ENCODE measurements at places on chromosomes 6 and 20. TPM values are rescaled to one million over a fixed set of nuclear protein-coding genes. Genes with fewer than 3 reads are reported as not detected.

DNA sequence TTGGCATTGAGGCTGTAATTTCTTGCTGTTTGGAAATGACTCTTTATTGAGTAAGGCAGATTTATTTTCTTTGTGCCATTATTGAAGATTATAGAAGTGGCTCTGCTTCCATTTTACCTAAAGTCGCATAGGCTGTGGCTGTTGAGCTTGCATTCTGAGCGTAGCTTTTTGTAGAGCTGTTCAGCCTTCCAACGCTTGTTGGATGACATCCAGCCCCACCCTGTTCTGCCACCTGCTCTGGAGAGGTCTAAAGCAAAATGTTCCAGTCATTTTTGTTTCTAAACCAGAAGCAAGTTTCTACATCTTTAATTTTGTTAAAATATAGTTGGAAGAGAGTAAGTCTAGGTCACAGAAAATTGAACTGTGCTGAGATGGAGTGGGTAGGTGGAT, 24.4 kb downstream of the UST start:
- no peak overlapping the region for H3K27ac ChIP-seq
- H3K4me1 ChIP-seq, result peaks cover 4% of the 10 kb centered on the region
- no peaks in the 10 kb centered on the region for H3K36me3 ChIP-seq
- DNase-seq, result no peak

- no peaks in the 10 kb centered on the region for H3K4me1 ChIP-seq
- no peaks in the 10 kb centered on the region for H3K27me3 ChIP-seq
- no peak overlapping the region for H3K27ac ChIP-seq
- no peak overlapping the region for H3K4me3 ChIP-seq
- H3K36me3 ChIP-seq, result no peaks in the 10 kb centered on the region
- no peak for DNase-seq
These were observed 32.7 kb downstream of the PTPRK start for GRCh38 chr6:128487746-128488145.

GRCh38 chr6:108074359-108075144, at the start of gene OSTM1:
Gene OSTM1 (minus strand): TSS chr6:108074741. CDS start chr6:108074651, 90 bp downstream.
- no peaks in the 10 kb centered on the region for H3K36me3 ChIP-seq
- peak within 1 kb of the TSS; percentile 93 for H3K27ac ChIP-seq
- peak within 1 kb of the TSS; percentile 59 for H3K4me3 ChIP-seq
- H3K4me1 ChIP-seq, result peaks cover 5% of the 10 kb centered on the region
- peak; percentile 89 for DNase-seq
- no peaks in the 10 kb centered on the region for H3K27me3 ChIP-seq

Gene OVOL2
- total RNA-seq, result not detected

Gene SLC22A2
- not detected for total RNA-seq

Gene SYNDIG1
- 0.46 TPM for total RNA-seq

- no peaks in the 10 kb centered on the region for H3K36me3 ChIP-seq
- no peak overlapping the region for H3K27ac ChIP-seq
- DNase-seq, result no peak
- no peak overlapping the region for H3K4me3 ChIP-seq
- peaks cover 61% of the 10 kb centered on the region for H3K27me3 ChIP-seq
These were observed 159.6 kb downstream of the TRIM27 start for GRCh38 chr6:28764014-28764723.
